ENCODE measurements at places on chromosomes 1 and 21.

- DNase-seq = peak; percentile 52
Observed at GRCh38 chr1:39973503-39974135, 18.7 kb downstream of the MFSD2A start.

DNA sequence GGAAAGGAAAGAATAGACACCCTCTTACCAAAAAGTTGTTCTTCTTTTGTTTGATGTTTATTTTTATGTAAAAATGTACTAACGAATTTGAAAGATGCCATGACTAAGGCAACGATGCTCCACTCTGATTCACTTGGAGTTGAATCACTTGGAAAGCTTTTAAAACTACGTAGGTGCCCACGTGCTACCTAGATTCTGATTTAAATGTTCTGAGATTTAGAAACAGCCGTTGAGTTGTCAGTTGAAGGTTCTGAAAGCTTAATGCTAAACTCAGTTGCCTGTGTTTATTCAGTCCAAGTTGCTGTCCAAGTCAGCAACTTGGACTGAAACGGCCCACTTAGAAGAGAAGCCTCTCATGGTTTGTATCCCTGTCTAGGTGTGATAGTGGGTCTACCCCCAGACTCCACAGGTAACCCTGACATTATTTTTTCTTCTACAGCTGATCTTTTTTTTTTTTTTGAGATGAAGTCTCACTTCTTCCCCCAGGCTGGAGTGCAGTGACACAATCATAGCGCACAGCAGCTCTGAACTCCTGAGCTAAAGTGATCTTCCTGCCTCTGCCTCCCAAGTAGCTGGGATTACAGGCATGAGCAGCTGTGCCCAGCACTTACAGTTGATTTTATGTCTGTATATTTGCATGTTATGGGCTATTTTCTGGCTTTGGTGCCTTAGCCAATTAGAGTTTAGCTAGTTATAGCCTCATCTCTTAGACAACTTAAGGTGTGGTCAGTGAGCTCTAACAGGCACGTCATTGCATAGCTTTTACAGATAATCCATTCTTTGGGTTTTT is 1.4 kb upstream of the VAMP4 start:
- no peak for DNase-seq

- no peak for DNase-seq
Observed at GRCh38 chr1:12157366-12158231, 9.2 kb upstream of the TNFRSF1B start.

- no peak for DNase-seq
Observed at GRCh38 chr1:83839566-83840173, 159.3 kb downstream of the TTLL7 start.

DNA sequence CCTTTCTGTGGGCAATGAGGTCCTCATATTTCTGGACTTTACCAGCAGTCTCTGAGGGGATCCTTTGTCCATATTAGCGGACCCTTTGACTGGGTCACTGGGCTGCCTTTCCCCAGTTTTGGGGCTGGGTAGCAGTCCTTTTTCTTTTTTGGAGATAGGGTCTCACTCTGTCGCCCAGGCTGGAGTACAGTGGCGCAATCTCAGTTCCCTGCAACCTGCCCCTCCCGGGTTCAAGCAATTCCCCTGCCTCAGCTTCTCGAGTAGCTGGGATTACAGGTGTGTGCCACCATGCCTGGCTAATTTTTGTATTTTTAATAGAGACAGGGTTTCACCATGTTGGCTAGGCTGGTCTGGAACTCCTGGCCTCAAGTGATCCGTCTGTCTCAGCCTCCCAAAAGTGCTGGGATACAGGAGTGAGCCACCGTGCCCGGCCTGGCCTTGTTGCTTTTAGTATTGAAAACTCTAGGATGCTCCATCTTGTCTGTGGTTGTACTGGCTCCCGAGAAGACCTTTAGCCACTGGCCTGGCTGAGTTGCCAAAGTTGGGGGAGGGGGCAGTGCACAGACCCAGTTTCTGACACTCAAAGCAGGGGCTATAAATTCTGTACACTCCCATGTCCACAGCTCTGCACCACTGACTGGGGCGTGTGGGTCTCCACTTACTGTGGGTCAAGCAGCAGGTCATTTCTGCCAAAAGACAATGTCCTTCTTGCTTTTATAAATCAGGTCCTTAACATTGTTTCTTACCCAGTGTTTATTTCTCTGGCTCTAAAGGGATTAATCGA is 33.1 kb downstream of the MAN1C1 start:
- DNase-seq = no peak

DNA sequence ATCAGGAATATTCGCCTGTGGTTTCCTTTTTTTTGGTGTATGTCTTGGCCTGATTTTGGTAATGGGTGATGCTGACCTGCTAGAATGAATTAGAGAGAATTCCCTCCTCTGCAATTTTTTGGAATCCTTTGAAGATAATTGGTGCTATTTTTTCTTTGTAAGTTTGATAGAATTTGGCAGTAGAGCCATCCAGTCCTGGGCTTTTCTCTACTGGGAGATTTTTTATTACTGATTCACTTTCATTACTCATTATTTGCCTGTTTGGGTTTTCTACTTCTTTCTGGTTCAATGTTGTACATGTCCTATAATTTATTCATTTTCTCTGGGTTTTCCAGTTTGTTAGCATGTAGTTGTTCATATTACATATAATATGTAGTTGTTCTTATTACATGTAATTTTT is 48.7 kb downstream of the NTMT2 start:
- DNase-seq = no peak
